Activated CD4-positive, CD25-positive, alpha-beta regulatory T cell treated with anti-CD3 and anti-CD28 coated beads, Interleukin-2, amount 50 U/mL, for 24 hours (primary cell): ENCODE measurements at places on chromosomes 3 and 15.

GRCh38 chr3:197229836-197230235 lies 68.6 kb downstream of the DLG1 start:
- no peak for ATAC-seq

DNA sequence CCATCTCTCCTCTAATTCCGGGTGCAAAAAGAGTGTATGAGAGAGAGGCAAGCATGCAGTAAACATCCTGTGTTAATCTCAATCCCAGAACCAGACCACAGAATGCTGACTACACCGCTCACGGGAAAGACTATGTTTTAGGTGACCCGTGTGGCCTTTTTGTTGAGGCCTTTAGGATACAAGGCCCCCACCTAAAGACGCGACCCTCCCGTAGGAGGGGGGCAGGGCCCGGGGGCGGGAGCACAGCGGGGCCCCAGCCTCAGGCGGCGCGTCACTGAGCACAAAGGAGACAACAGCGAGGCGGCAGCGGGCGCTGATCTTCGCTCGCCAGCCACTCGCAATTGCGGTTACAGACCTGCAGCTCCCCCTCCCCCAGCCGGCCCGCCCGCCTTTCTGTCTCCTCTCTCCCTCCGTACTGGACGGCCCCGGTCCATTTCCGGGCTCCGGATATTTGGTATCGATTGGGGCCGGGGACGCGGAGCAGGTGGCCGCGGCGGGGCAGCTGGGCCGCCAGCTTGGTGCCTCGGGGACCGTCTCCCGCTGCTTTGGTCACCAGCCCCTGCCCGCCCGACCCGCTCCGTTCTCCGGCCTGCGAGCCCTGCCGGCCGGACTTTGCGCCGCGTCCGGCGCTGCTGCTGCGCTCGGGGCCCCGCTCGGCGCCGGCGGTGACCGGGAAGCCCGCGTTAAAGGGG lies at the start of gene CCDC50:
TSS of gene CCDC50 (plus strand) at position 433 of the 692 bp plus-strand sequence. CDS start 281 bp downstream, outside the sequence.
- ATAC-seq: peak; percentile 54

DNA sequence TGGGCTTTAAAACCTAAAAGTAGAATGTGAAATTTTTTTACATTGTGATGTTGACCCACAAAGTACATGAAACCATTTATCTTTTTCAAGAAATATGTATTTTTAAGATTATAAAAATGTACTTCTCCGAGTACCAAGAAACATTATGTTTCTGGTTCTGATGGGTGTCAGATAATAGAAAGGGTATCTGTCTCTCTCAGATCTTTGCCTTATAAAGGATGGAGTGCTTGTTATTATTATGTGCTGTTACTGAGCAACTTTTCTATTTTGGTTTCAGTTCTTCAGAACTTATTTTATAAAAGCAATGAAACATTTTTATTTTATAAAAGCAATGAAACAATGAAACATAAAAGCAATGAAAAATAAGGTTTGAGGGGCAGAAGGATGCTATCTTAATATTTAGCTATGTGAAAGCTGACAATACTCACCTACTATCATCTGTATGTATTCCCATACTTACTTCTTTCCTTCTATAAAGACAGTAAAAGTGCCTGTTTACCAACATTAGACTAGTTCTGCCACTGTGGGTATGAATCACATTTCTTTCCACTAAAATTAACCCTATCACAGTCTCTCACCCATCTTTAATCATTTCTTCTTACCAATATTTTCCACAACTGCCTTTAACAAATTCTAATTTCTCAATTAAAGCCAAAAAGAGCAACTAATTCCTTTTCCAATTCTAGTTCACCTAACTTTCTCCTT lies 540.7 kb upstream of the KCNMB2 start:
- ATAC-seq: peak; percentile 75

DNA sequence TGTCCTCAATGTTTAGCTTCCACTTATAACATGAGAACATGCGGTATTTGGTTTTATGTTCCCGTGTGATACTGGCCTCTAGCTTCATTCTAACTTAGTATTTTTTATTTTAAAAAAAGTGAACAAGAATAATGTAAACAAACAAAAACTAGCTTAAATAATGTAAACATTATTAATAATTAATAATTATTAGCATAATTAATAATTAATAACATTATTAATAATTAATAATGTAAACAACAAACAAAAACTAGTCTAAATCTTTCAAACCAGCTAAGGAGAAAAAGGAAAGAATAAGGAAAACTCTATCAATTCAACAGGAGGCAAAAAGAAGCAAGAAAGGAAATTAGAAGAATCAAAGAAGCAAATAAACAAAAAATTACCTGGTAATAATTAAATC lies 66.2 kb upstream of the CLSTN2 start:
- ATAC-seq: no peak

- no peak for ATAC-seq
Observed at GRCh38 chr15:98803228-98804056, 155.1 kb downstream of the IGF1R start.

DNA sequence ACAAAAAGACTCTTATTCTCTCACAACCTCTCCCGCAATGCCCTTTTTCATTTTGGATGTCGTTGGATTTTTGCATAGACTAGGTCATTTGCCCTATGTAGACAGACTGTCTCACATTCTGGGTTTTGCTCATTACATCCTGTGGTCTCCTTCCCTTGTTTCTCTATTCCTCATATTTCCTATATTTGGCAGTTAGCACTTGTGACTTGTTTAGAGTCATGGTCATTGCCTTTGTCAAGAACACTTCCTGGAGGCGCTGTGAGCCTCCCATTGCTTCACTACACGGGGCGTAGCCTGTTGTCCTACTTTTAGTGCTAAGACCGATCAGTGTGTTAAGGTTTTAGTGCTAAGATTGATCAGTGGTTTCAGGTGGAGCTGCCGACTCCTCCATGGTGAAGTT lies 16.1 kb upstream of the TATDN2 start:
- no peak for ATAC-seq
